ENCODE measurements at places on chromosomes 3 and 15. TPM values are rescaled to one million over a fixed set of nuclear protein-coding genes. Genes with fewer than 3 reads are reported as not detected.

Gene KY
- not detected for total RNA-seq

Gene PCOLCE2
- total RNA-seq = 1.1 TPM

Gene CNTN6
- not detected for total RNA-seq

Gene SCN5A
- total RNA-seq = 0.20 TPM

Gene ITIH1
- not detected for total RNA-seq

Gene IL17RC
- 0.22 TPM for total RNA-seq

Gene TMEM212
- total RNA-seq = not detected

Gene B3GALNT1
- total RNA-seq = 3.2 TPM

Gene GRK7
- total RNA-seq = 0.09 TPM

Gene ROBO1
- 8.6 TPM for total RNA-seq

Gene WDR93
- not detected for total RNA-seq

Gene TCAIM
- total RNA-seq = 14.3 TPM
